Astrocyte of the hippocampus (primary cell): ENCODE measurements at places on chromosomes 16 and 17.

- DNase-seq: no peak
These were observed 270.3 kb downstream of the ABCC12 start for GRCh38 chr16:47885489-47885888.

DNA sequence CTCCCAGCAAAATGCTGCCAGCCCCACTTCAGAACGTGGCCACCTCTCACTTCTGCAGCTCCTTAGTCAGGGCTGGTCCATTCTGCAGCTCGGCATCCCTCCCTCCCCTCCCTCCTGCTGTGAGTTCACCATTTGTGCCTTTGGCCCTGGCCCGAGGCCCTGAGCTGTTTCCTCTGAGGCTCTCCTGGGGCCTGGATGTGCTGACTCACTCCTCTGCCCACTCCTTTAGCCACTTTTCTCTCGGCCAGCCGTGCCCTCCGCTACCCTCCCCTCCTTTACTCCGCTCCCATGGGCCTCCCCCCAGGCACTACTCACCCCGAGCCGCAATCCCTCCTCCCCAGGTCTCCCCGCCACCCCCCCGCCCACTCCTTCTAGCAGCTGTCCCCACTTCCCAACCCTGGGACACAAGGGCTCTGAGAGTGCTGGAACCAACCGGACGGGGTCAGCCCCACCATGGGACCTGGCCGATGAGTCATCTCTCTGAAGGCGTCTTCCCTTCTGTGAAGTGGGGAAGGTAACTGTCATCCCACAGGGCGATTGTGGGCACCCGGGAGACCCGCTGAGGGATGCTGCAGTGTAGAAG lies 11.5 kb downstream of the KCNG4 start:
- DNase-seq: peak; percentile 94

GRCh38 chr16:86225905-86226371 lies 284.4 kb upstream of the FOXF1 start:
- DNase-seq: no peak

DNA sequence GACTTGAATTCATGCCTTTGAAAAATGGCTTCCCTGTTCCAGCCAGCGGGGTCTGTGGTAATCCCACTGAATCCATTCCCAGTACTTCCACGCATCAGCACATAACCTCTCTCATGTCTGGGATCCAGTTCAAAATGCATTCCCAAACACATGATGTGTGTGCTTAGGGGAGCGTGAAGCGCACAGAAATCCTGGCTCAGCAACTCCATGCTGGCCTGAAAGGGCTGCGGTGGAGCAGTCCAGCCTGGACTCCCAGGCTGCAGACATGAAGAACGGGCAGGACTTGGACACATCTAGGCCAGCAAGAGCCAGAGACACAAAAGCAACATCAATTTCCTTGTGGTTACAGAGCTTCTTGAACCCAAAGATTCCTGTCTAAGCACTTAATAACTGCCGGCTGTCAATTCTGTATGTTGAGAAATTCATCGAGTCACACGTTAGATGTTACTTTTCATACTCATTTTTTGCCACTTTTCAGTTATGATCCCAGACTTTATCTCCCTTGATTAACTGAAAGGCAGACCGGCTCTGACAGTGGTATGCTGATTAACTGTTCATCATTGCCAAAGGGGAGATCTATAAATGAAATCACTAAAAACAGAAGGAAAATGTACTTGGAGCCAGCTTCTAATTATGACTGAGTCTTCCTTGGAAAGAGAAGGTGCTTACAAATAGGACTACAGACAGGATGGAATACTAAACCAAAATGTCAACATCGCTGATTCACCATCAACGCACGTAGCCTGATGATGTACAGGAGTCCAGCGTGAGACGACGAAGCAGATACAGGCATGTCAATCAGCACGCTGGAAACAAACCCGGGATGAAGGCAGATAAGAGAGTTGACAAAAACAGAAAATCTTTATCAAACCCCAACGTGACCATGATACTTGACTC lies 23.0 kb downstream of the NSMCE1 start:
- DNase-seq: peak; percentile 91

DNA sequence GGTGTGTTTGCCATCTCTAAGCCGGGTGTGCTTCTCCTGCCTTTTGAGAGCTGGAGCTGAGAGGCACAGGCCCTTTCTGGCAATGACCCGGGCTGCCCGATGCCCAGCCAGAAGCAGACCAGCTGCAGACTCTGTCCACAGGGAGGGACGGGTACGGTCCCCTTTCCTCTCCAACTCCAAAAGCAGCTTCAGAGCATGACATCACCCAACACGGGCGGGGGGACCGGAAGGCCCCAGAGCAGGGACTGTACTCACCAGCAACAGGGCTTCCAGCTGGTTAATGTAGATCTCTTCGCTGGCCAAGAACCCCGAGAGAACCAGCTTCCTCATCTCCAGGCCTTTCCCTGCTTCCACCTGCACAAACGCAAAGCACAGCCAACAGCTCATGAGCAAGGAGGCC lies 79.4 kb downstream of the ABR start:
- DNase-seq: no peak

GRCh38 chr17:79936641-79937381 lies 97.6 kb upstream of the CBX4 start:
- DNase-seq: no peak

DNA sequence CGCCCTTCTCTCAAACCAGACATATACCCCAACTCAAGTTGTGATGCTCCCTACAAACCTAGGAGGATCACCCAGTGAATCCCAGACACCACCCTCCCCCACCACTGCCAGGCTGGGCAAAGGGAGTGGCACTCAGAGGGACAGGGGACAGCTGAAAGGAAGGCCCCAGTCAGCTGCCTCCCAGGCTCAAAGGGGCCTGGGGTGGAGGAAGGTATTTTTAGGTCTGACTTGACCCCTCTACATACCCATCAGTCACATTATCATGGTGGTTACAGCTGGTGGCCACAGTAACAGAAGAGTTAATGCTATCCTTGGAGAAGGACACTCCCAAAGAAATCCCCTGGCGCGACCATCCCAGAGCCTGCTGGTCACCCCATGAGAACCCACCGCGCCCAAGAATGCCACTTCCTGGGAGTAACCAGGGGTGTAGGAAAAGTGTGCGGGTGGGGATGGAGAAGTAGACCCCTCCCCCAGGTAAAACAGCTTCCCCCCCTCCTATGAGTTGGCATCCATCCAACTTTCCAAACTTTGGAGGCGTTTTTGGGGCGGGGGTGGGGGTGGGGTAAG lies 1.1 kb downstream of the CACNB1 start:
- DNase-seq: no peak

GRCh38 chr17:82408288-82408937 lies 9.7 kb upstream of the HEXD start:
- DNase-seq: no peak

GRCh38 chr17:67421869-67422273 lies 44.8 kb downstream of the PITPNC1 start:
- DNase-seq: peak; percentile 82
